Foreskin keratinocyte (primary cell): ENCODE measurements at places on chromosomes 5 and 9.

DNA sequence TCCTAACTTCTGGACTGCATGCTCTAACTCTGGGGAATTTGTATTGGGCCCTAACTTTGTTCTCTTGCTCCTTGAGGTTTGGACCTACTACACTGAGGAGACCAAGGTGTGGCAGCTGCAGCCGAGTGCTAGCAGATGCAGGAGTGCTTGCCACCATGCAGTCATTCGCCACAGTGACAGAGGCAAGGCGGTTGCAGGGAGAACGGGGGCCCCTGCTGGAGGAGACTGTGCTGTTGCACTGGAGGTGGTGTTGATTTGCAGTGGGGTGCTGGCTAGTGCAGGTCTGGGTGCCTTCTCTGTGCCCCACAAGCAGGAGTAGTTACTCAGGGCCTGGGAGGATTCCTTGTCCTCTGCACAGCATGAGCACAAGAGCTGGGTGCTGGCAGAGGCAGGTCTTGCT lies 22.4 kb upstream of the DIRAS2 start:
- no peak for DNase-seq

- no peak for DNase-seq
Observed at GRCh38 chr5:151534350-151534749, 56.8 kb downstream of the FAT2 start.

DNA sequence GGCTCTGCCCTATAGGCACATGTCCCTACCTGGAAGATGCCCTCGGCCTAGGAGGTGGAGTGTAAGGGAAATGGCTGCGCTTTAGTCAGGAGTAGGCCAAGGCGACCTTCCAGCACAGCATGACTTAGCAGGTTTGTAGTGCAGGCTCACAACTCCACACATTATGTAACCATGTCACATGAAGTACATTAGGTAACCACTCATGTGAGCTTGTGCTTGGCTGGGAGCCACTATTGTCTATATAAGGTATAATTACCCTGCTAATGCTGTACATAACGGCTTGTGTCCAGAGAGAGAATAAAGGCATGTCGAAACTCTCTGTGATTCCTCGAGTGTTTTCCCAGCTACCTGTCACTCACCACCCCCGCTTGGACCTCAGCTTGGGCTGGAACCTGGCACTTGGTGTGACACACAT lies 74.9 kb downstream of the CAMK4 start:
- peak; percentile 7 for DNase-seq

- DNase-seq: no peak
Observed at GRCh38 chr5:104024538-104024937, 461.9 kb upstream of the NUDT12 start.

DNA sequence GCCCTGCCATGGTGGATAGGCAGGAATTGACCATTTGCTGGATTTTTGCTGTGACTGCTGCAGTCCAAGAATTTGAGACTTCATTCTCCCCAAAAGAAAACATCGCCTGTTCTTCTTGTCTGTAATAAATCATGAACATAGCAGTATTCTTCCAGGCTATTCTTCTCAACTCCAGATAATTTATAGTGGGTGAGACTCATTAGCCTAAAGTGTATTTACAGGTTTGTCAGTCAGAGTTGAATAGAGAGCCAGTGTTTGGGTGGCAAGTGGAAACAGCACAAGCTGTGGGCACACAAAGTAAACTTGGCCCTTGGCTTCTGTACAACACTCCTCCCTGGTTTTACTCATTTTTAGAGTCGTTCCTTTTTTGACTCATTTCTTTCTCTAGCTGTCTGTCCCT lies 128.2 kb upstream of the VCAN start:
- DNase-seq: no peak

- DNase-seq: no peak
Observed at GRCh38 chr9:95268681-95269080, 48.8 kb downstream of the FANCC start.

DNA sequence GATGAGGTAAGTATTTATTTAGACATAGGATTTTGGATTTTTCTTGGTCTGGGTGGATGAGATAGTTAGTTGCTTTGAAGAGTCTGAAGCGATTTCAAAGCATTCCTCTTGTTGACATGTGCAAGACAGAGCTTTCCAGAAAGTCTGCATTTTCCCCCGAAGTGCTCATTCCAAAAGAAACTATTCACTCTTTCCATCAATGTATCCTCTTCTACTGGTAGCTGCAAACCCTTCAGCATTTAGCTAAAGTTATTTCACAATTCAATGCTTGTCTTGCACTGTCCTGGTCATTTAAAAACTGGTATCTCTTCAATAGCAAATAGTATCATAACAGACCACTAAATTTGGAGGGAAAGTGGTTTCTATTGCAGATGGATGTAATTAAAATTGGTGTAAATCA lies 13.0 kb downstream of the NREP start:
- no peak for DNase-seq

- DNase-seq: no peak
Observed at GRCh38 chr9:75531588-75531987, 358.9 kb upstream of the PCSK5 start.

DNA sequence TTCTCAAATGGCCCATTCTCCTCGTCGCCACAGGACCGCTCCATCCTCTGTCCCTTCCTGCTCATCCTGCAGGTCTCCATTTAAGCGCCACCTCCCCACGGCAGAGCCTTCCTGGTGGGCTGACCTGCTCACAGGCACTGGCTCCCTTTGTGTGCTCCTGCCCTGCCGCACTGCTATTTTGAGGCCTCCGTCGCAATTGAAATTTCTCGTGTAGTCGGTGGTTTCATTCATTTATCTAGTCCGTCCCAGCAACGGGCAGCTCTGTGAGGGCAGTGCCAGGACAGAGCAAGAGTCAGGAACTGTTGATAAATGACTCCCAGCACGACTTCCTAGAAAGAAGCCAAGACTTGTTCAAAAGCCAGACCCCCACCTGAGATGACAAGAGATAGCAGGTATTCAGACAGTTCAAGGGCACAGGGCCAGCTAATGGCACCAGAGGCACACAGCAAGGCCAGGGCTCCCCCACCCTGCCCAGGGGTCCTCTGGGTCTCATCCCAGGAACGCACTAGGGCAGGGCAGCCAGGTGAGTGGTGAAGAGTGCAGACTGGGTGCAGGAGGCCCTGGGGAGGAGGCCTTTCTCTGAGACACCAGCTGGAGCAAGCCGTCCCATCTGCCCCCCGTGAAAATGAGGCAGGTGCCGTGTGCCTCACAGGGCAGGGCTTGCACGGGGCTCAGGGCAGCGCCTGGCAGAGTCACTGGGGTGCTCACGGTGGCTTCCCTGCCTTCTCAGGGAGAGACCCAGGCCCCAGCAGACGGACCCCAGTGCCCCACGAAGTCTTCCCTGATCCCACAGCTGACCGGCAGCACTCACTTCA lies 36.9 kb downstream of the FAM78A start:
- no peak for DNase-seq

GRCh38 chr9:122228191-122228567 lies 578 bp downstream of the LHX6 start:
- no peak for DNase-seq

- DNase-seq: peak; percentile 21
Observed at GRCh38 chr5:55072666-55073065, 29.8 kb upstream of the GZMA start.

- no peak for DNase-seq
Observed at GRCh38 chr9:73152953-73153352, 1.3 kb downstream of the ANXA1 start.

DNA sequence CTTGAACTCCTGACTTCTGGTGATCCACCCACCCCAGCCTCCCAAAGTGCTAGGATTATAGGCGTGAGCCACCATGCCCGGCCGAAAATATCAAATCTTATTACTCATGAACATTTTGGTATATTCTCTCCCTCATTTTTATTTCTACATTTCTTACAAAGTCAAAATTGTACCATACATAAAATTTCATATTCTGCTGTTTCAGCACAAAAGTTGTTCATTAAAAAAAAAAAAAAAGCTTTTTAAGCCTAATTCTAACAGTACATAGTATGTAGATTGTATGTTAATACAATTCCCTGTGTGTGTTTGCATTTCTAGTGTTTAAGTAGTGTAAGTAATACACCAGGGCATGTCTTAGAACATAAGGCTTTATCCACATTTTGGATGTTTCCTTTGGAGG lies 14.9 kb downstream of the BNIP1 start:
- DNase-seq: no peak

DNA sequence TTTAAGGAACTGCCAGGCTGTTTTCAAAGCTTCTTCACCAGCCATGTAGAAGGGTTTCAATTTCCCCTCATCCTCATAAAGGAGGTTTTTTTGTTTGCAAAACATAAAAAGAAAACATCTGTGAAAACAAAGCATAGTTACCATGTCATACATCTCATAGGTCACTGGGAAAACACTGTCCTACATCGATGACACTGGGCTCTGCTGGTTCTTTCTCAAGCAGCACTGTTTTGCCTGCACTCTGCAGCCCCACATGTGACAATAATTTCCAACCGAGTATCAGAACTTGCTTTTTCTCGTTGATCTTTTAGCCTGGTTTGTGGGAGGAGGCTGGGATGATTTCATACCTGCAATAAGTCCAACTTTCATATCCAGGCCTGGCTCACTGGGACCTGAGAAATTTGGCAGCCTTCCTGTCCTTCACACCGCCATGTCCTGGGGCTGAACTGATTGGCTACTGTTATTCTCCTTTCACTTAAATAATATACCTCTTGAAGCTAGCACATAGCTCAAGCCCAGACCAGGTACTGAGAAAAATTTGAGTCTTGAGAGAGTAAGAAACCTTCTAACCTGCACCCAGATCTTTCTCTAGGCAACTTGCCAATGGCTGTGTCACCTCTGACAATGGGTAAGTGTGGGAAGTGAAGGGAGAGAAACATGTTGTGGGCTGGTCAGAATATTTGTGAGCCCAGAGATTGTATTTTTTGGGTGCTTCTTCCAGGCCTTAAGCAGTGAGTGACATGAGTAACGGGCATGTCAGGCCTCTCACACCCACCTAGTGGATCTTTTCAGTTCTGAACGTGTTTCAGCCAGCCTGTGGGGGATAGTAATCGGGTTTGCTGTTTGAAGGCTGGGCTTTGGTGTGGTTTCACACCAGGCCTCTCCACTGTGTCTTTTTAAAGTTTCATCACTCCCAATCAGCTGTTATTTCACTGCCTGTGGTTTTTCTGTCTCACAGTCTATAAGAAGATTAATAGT lies 502.8 kb downstream of the NTRK2 start:
- peak; percentile 87 for DNase-seq

GRCh38 chr9:134225816-134226215 lies 61.5 kb upstream of the RNU6ATAC start:
- no peak for DNase-seq

DNA sequence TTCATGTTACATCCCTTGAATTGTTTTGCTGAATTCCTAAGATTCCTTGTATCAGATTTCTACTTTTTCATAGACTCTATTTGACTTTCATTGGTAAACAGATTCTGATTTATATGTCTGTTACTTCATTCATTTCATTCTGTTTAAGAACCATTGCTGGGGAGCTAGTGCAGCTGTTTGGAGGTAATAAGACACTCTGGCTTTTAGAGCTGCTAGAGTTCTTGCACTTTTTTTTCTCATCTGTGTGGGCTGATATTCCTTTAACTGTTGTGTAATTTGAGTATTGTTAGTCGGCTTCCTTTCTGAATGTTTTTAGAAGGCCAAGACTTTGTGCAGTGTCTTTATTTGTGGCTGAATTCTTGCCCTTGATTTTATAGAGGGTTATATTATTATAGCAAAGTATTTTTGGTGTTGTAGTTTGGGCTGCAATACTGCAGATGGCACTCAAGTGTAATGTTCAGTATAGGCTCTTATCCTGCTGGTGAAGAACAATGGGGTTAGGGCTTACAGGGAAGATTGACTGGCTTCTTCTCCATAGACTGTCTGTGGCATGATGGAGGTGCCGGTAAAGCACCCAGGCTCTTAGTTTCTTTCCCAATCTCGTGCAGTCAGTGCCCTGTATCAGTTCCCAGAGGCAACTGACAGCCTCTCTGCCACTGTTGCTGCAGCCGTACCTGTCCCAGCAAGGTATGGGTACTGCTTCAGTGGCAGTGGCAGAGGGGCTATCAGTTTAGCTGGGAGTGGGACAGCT lies 162.2 kb downstream of the OXCT1 start:
- peak; percentile 40 for DNase-seq

DNA sequence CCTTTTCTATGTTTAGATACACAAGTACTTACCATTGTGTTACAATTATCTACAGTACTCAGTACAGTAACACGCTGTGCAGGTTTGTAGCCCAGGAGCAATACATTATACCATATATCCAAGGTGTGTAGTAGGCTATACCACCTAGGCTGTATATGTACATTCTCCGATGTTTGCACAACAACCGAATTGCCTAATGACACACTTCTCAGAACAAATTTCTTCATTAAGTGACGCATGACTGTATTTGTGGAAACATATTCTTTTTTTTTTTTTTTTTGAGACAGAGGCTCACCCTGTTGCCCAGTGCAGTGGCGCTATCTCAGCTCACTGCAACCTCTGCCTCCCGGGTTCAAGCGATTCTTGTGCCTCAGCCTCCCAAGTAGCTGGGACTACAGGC lies 4.0 kb upstream of the RAD23B start:
- no peak for DNase-seq

DNA sequence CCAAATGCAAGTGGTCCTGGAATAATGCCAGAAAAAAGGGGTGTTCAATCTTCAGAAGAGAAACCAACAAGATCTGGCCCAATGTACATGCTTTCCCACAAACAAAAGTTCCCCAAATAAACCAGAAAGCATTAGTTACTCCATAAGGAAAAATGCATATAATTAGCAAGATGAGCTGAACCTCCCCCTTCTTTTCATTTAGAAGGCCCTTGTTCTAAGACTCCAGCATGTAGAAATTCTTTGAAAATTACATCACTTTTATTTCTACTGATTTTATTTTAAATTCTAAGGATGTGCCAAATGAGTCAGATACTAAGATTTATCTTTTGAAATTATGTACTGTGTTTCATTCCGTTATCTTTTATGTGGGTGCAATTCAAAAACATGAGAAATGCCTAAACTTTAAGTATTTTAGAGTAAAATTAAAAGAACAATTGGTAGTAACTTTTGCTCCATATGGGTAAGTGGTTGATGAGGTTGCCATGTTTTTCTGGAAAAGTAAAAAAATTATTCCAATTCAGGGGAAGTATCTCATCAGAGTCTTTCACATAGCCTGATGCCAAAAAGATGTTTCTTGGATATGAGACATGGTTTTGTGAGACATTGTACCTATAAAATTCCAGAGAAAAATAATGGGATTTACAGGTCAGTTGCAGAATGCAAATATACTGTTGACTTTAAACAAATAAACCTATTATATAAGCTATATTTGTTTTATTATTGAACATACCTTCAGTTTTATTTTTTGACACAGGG lies 106.5 kb upstream of the CCDC112 start:
- peak; percentile 56 for DNase-seq

GRCh38 chr9:38025166-38025565 lies 43.9 kb downstream of the SHB start:
- DNase-seq: no peak

- DNase-seq: no peak
Observed at GRCh38 chr5:141845371-141845851, 32.8 kb downstream of the PCDH1 start.

- no peak for DNase-seq
Observed at GRCh38 chr9:79660615-79661014, 88.8 kb downstream of the TLE4 start.
